ENCODE measurements at places on chromosomes 7 and 10.

- no peak for DNase-seq
Observed at GRCh38 chr10:132690821-132691610, 94.9 kb downstream of the NKX6-2 start.

DNA sequence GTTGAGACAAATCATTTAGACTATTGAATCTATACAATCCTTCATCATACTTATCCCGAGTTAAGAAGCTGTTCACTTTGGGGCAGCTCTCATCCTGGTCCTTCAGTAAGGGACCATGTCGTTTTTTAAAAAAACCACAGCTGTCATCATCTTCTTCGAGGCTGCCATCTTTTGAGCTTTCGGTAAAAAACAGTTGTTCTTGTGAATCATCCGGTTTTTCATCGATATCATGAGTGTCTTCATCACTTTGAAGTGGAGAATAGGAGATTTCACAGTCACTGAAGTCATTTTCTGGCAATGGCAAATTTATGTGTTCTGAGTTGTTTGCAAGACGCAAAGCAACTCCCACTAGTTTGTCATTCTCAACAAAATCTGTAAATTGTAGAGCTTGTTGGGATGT is 3.9 kb downstream of the DCLRE1A start:
- no peak for DNase-seq

DNA sequence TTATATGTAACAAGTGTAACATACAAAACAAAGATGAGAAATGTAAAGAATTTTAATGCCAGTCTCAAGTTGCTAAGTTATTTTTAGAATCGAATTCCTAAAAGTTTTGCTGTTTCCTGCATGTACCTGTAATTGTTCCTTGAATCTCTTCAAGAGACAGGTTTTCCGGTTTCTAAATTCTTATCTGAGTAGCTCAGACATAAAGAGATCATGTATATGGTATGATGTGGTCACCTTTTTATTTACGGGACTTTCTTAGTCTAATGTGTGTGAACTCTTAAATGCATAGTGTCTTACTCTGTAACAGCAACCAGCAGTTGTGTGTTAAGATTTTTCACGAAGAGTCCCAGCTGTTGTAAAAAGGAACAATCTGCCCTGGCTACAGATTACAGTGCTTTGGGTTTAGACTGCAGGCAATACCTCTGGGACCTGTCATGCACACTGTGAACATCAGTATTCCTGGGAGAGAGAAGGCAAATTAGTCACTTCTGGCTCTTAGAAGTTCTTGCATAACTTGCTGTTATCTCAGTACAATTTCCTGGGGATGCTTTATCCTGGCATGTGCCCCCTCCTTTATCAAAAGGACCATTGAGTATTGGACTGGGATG is 263.4 kb downstream of the BICC1 start:
- DNase-seq: no peak

- no peak for DNase-seq
Observed at GRCh38 chr10:105592468-105592867, 951.4 kb downstream of the SORCS3 start.

GRCh38 chr10:4820804-4821401 is 5.1 kb upstream of the AKR1E2 start:
- no peak for DNase-seq
